ELF-1 (cell line): ENCODE measurements at places on chromosomes 5 and 9.

DNA sequence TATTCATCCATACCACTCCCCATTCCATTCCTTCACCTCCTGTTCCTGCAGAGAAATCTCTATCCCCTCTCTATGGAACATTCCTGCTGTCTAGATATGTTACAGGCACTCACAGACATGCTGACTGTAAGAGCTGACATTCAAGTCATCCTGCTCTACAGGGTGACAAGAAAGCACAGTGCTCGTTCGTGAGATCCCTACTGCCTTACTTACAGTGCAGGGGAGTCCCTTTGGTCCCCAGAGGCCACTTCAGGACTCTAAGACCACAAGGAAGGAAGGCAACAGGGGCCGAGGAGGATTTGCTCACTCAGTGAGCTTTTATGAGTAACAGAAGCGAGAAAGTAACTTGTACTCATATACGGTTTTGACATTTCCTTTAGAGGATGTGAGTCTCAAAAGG lies 110.5 kb downstream of the GAS1 start:
- no peak for DNase-seq

GRCh38 chr9:2637390-2637789 lies 15.8 kb downstream of the VLDLR start:
- DNase-seq = no peak

GRCh38 chr5:7784683-7785380 lies 66.1 kb downstream of the CFAP90 start:
- no peak for DNase-seq

- peak; percentile 76 for DNase-seq
Measured at GRCh38 chr9:120109242-120109641, 470.7 kb downstream of the CDK5RAP2 start.

GRCh38 chr9:93909242-93909616 lies 45.9 kb downstream of the BARX1 start:
- DNase-seq = no peak

GRCh38 chr9:110021891-110022290 lies 186.1 kb downstream of the C9orf152 start:
- no peak for DNase-seq

GRCh38 chr9:5892456-5893133 lies 1.9 kb downstream of the MLANA start:
- DNase-seq = no peak
